ENCODE measurements at places on chromosomes 11 and 22.

DNA sequence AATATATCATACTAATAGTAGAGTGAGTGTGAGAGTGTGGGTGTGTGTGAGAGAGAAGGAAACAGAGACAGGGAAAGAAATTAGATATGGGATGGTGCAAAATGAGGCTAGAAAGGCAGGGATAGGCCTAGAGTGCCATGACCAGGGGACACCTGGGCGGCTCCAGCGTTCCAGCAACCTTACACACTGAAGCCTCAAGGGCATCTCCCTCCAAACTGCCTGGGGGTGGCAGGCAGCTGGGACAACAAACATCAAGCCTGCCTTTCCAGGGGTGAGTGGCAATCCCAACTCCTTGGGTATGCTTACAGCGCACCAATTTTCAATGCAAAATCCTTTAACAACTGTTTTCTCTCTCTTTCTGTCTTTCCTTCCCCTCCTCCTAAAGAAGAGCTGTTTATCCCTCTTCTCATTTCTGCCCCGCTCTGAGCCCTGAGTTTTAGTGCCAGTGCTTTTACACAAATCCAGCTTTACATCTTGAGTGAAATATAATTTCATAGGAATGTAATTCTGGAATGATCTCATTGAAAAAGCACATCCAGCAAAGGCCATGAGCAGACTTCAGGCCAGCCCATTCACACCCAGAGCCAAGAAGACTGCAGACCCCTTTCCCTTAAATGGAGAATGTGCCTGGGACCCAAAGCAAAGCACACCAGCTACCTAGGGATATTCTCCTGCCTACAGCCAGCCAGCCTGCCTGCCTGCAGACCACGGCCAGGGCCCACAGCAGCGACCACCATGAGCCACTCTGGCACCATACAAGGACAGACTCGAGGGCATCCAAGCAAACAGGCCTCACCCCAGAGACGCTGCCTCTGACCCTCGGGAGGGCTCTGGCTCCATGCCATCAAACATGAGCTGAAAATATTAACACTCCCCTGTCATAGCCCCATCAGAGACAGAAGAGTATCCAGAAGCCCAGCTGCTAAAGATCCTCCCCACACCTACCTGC lies 90.3 kb downstream of the RPL27A start:
- DNase-seq: no peak

DNA sequence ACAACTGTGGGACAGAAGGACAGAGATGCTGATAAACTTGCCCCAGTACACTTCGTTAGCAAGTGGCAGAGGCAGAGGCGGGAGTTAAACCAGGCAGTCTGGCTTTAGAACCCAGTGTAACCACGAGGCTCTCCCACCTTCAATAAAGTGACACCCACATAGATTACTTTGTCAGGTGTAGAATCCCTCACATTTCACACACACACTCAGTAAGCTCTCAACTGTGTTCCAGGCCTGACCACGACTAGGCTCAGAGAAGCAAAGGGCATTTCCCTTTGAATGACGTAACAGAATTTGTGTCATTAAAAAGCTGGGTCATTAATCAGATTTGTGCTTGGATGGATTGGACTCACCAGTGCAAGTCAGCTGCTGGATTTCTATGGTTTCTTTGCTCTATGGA lies 118.3 kb upstream of the RCN1 start:
- no peak for DNase-seq

DNA sequence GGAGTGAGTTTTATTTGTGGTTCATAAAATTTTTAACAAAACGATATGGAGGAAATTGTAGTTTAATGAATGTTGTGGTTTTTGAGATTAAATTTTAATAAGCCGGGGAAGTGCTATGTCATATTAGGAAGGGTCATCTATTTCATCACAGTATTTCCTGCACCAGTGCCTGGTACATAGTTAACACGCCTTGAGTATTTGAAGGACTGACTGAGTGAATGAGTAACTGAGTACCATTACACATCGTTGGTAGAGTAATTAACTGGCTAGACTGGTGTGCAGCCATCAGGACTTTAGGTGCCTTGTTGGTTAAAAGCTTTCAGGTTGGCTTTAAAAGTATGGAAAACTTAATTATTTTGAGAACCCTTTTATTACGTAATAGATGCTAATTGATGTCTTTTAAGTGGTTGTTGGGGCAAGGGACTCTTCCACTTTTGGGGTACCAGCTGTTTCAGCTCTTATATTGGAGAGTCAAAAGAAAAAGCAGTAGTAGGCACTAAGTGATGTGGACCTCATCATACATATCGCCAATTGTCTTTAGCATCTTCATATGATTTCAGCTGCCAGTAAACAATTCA lies 101.8 kb downstream of the DDX10 start:
- DNase-seq: no peak

DNA sequence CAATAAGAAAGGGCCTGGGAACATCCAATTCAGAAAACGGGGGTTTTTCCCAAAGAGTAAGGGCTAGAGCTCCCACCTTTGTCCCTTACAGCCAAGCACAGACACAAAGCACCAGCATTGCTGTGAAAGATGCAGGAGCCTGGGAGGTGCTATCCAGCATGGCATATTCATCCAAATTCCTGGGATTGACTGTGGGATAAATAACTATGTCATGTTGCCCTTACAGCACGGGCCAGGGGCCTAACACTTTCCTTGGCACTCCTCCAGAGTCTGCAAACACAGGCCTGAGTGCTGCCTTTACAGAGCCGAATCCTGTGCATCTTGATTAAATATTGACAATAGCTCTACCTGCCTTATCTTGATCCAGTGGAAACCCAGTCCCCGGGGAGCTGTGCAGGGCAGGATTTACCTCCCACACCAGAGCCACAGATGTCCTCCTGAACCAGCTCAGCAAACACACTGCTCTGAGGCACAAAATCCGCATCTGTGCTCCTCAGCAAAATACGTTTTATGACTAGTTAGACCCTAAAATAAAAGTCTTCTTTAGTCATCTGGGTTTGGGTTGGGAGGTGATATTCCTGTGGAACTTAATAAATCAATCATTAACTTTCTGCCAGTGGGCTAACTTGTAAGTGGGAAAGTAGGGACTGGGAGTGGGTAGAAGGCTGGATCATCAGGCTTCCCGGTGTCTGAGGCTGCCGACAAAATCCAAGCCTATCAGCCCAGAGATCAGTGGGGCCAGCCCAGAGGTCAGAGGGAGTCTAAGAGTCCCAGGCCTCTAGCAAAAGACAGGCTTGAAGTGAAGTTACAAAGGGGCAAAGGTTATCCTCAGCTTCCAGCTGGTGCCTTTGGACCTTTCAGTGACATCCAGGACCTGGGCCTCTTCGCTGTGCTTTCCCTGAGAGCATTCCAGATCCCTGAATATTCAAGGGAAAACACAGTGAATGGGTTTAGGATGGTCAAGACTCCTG lies 36.5 kb downstream of the POU2AF3 start:
- DNase-seq: no peak

GRCh38 chr11:133713844-133714243 lies 131.5 kb downstream of the SPATA19 start:
- DNase-seq: no peak

- no peak for DNase-seq
Observed at GRCh38 chr22:27726686-27727449, 74.7 kb downstream of the MN1 start.

DNA sequence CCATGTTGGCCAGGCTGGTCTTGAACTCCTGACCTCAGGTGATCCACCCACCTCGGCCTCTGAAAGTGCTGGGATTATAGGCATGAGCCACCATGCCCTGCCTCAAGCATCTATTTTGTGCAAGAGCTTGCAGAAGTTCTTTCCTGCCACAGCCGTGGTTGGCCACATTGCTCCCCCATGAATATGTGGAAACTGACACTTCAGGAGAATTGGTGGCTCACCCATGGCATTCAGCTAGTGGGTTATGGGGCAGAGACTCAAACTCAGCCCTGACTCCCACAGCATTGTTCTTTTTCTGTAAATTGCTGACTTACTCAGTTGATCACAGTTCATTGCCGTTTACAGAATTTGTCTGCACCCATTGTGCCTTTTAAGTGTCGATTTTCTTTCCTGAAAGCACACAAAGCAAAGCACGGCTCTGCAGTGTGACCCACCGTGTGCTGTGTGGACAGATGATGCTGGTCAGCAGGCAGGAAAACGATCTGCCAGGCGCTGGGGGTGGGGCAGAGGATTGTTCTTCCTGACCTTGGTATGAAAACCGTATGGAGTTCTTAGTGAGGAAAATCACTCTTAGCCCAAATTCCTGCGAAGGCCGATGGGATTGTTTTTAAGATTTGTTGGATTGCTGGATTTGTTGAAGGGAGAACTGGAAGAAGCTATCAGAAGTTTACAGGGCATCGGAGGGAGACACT lies 115.6 kb downstream of the PTPRJ start:
- DNase-seq: no peak

GRCh38 chr22:44752285-44753188 lies at the start of gene ARHGAP8:
Gene ARHGAP8 (plus strand): TSS chr22:44752575. CDS start chr22:44786528, 33,953 bp downstream.
- no peak for DNase-seq

GRCh38 chr11:75334402-75334891 lies 17.0 kb downstream of the ARRB1 start:
- no peak for DNase-seq

GRCh38 chr11:77789061-77789730 lies 31.3 kb downstream of the RSF1 start:
- DNase-seq: no peak

GRCh38 chr11:123195188-123196059 lies at the start of gene CLMP:
Gene CLMP (minus strand): TSS chr11:123195248. CDS start chr11:123194940, 308 bp downstream.
- no peak for DNase-seq

DNA sequence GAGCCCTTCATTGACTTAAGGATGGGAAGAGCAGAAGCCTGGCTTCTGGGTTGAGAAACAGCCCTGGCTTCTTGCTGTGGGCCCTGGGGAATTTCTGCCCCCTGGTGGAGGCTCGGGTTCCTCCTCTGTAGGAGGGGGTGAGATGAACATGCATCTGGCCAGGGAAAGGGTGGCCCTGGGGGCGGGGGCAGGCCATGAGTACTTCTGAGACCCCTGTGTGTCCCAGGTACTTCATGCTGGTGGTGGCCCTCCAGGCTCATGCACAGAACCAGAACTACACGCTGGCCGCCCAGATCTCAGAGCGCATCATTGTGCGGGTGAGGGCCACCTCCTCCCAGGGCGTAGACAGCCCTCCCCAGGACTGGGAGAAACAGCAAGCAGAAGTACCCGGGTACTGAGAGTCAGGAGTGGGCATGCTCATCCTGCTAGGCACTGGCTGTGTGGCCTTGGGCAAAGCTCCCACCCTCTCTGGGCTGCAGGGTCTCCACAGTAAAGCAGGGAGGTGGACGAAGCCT lies 15.8 kb downstream of the TMEM258 start:
- peak; percentile 64 for DNase-seq

GRCh38 chr11:71076525-71077304 lies 175.7 kb downstream of the SHANK2 start:
- no peak for DNase-seq

GRCh38 chr11:36388071-36388470 lies 92.0 kb downstream of the PRR5L start:
- no peak for DNase-seq

- no peak for DNase-seq
Observed at GRCh38 chr11:33211580-33211979, 45.6 kb upstream of the HIPK3 start.

DNA sequence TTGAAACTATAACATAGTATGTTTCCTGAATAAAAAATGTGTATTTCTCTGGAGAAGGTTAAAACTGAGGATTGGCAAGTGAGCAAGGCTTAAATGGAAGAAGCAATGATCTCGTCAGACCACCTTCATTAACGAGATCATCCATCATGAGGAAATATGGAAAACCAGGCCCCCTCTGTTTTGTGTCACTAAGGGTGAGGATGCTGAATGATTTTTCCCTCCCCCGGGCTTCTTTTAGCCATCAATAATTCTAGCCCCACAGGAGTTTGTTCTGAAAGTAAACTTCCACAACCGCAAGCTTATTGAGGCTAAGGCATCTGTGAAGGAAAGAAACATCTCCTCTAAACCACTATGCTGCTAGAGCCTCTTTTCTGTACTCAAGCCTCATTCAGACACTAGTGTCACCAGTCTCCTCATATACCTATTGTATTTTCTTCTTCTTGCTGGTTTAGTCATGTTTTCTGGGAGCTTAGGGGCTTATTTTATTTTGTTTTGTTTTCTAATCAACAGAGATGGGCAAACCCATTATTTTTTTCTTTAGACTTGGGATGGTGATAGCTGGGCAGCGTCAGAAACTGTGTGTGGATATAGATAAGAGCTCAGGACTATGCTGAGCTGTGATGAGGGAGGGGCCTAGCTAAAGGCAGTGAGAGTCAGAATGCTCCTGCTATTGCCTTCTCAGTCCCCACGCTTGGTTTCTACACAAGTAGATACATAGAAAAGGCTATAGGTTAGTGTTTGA lies 5.8 kb upstream of the HBE1 start:
- no peak for DNase-seq

GRCh38 chr11:61054513-61054912 lies 47.8 kb upstream of the CD5 start:
- no peak for DNase-seq

GRCh38 chr11:68146010-68146540 lies 24.9 kb upstream of the CHKA start:
- no peak for DNase-seq

DNA sequence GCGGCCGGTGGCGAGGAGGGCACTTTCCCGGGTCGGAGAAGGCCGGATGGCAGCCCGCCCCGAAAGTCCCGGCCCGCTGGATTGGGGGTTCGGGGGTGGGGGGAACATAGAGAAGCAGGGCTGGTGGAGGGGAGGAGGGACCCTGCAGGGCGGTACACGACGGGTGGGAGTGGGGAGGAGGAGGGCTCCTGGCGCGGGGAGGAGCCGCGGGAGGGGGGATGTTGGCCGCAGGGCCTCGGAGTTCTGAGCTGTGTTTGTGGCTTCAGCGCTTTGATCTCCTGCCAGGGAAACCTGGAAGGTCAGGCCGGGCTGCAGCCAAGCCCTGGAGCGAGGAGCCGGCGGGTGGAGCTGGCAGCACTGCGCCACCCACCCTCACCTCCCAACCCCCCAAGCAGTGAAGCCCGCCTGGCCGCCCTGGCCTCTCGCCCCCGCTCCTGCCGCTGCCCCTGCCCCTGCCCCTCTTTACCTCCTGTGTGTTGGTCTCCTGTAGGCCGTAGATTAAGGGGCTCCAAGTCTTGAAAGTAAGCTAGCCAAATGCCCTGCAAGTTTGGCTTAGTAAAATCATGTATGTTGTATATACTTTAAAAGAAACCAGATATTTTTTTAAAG lies 30.9 kb downstream of the C22orf31 start:
- peak; percentile 13 for DNase-seq

DNA sequence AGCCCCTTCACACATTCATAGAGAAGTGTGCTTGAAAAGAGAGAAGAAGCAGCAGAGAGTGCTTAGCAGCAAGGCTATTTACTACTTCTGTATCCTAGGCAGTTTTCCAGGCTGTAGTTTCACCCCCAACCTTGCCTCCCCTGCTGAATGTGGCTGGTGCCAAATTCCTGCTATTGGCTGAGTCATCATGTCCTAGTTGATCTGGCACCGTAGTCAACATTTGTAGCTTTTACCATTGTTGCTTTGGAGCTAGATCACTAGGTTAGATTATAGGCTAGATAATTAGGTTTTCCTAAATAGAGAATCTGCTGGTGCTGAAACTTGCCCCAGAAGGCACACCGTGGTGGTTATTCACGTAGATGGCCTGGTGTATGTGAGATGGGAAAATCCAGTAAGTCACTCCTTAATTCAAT lies 32.7 kb downstream of the ARHGAP42 start:
- no peak for DNase-seq

All from caudate nucleus (tissue), 63 donors.